Forelimb muscle (tissue), 1 donor: ENCODE measurements at places on chromosomes 12 and 14.

DNA sequence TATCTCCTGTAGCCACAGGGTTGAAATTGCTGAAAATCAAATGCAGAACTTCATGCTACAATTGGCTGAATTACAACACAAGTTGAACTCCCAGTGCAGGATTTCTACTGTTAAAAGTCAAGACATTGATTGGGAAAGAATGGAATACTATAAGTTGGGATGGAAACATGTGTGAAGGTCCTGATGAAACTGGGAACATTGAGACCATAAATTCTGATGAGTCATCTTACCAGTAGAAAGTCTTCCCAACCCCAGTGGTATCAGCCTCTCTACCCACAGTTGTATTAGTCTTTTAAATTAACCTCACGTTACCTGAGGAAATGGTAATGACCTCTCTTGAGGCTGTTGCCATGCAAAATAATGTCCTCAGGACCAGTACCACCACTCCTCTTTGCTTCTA, 27.4 kb upstream of the DYRK2 start:
- no peak for DNase-seq

DNA sequence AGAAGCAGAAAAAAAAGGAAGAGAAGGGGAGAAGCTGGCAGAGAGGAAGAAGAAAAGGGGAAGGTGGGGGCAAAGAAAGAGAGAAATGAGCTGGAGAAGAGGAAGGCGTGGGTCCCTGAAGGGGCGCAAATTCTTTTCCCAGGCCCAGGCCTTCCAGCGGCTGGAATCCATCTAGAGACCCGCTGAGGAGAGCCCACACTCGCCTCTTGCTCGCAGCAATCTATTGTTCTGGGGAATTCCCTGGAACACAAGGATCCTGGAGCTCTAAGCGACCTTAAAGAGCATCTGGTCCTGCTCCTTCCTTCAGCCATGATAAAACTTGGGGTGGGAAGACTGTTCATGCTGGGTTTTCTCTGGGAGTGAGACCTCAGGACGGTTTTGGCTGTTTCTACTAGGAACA, 41.2 kb upstream of the FKBP4 start:
- no peak for DNase-seq

GRCh38 chr14:87231336-87232026, 761.5 kb downstream of the GALC start:
- DNase-seq = no peak

GRCh38 chr14:23102801-23103200, 2.0 kb downstream of the CIROP start:
- DNase-seq = no peak

DNA sequence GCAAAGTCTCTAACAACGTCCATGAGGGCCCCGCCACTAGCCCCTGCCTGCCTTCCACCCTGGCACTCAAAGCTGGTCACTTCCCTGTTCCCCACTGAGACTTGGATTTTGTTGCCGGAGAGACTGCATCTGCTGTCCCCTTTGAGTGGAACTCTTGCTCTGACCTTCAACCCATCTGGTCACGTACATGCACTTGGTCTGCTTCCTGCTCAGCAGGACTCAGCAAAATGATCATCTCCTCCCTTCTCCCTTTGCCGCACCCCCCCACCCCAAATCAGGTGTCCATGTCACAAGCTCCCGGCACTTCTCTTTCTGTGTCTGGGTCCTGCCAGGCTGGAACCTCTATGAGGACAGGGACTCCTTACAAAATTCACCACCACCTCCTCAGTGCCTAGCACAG, 180.9 kb downstream of the CHST11 start:
- DNase-seq = no peak

- DNase-seq = no peak
These were observed 100.9 kb upstream of the PARP11 start for GRCh38 chr12:3973973-3974644.

- no peak for DNase-seq
These were observed 257.2 kb upstream of the SOX5 start for GRCh38 chr12:24206621-24207020.

GRCh38 chr12:112049351-112049750, 36.1 kb downstream of the ERP29 start:
- no peak for DNase-seq
